ENCODE measurements at places on chromosomes 2 and 18.
A peak's percentile ranks its signal among the peaks of the same experiment; 100 is the strongest.

- no peak for DNase-seq
Observed at GRCh38 chr2:170264522-170264860, 86.5 kb downstream of the MYO3B start.

GRCh38 chr2:171266102-171266501 lies 105.4 kb upstream of the TLK1 start:
- no peak for DNase-seq

- no peak for DNase-seq
Observed at GRCh38 chr2:127599211-127599610, 46.7 kb upstream of the GPR17 start.

DNA sequence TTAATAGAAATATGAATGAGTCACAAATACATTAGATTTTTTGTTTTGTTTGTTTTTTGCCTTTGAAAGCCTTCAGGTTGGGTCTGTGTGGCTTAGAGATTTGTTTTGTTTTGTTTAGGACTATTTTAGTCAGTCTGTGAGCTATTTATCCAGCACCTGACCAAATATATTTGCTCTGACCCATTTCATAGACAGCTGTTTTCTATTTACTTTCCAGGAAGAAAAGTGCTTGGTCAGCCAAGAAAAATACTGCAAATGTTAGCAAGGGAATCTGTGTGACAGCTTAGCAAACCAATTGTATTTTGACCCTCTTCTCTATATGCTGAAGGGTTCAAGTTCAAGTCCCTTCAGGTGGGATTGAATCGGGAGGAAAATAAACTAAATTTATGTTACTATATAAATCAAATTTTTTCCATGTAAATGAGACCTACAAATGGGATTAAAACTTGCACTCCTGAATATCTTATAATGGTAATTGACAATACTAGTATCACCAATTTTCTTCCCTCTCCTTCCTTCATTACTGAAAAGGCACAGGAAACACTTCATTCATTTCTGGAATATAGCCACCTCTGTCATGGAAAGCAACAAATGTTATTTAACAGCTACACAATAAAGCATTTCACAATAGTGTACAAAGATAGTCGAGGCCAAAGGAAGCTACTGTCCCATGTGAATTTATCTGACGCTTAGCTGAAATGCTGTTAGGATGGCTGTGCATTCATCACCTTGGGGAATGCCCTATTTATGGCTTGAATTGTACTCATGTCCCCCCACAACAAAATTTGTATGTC lies 23.1 kb upstream of the KLF7 start:
- no peak for DNase-seq

- DNase-seq: no peak
Observed at GRCh38 chr2:173394091-173394974, 39.7 kb downstream of the CDCA7 start.

DNA sequence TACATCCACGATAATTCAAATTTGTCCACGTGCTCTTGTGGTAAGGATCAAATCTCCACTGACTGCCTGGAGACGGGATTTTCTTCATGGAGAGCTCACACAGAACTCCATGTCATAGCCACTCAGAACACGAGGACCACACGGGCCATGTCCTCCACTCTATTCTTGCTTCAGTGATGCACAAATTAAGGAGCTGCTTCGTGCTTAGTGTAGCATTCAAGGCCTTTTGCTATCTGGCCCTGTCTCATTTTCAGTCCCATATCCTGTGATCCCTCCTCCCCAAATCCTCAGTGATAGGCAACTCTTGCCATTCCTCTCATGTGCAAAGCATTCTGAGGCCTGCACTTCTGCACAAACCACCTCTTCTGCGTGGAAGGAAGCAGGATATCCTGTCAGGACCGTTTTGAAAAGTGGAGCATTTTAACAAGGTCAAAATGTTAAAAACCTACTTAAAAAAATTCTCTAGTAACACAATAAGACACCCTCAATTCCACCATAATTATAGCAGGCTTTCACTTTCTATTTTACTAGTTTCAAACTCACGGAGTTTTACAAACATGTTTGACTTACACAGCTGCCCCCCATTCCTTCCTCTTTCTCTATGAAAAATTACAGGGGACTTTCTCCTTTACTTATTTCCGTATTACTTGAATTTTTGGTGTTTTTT lies 35.2 kb downstream of the ST3GAL5 start:
- DNase-seq: peak; percentile 18

DNA sequence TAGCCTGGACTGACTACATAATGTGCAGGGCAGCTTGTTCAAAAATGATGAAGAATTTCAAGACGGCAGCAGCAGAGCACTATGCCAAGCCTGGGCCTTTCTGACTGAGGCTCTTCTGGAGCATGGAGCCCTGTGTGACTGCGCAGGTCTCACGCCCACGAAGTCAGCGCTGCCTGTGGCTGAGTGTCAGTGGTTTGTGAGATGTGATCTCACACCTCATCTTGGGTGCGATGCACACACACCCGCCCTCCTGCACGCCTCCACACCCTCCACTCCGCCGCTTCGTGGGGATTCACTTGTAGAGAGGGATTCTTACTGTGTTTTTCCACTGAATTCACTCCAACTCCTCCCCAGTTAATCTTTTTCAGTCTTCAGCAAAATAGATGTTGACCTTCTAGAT lies 103.9 kb downstream of the VIT start:
- DNase-seq: peak; percentile 64

DNA sequence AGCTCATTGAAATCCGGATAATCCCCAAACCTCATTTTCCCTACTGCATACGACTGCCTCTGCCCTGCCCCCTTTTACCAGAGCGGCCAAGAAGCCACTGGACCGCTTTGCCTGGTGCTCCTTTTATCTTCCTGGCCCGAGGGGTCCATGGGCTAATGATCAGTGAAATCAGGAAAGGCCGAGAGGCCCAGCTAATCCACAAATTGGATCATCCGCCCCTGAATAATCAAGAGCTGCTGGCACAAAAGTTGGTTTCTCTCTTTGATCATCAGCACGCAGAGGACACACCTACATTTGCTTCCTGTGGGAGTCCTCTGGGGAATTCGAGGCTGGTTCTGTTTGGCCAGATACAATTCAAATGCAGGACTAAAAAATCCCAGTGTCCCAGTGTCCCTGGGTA lies 144.5 kb downstream of the INSIG2 start:
- no peak for DNase-seq

DNA sequence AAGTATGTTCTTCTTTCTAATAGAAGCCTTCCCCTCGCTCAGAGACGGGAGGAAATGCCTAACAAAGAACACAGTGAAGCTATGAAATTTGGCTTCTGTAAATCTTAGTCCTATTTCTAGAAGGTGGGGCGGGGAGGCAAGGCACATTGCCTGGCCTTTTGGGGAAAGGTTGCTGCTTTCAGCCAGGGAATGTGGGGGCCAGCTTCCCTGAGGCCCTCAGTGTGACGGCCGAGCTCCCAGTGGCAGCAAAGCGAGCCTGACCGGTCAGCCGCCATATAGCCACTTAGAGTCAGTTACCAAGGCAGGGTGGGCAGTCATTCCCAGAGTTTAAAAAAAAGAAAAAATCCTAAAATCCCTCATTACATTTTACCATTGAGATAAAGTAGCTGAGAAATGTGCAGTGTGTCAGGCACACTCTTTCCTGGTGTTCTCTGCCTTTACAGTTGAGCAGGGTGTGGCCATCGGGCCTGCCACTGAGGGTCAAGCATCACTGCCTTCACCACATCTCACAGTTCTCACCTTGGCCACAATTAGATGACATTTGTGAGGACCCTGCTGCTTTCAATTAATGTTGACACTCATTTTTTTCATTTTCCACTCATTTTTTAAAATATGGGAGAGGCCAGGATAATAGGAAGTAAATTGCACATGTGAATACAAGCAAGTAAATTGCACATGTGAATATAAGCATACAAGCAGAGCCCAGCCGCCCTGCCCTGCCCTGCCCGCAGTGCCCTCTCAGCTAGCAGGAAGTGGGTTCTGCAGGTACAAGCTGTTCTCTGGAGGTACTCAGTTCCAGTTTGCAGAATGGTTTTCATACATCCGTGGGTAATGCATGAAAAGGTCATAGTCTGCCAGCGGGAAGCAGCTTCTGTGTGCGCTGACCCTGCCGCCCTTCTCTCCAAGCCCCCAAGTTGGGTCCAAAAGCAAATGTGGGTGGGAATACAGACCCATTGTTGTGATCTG lies 76.9 kb downstream of the WDSUB1 start:
- DNase-seq: peak; percentile 14

- no peak for DNase-seq
Observed at GRCh38 chr2:185291035-185291647, 447.5 kb upstream of the FSIP2 start.

- no peak for DNase-seq
Observed at GRCh38 chr2:23651187-23652080, 266.5 kb downstream of the KLHL29 start.

DNA sequence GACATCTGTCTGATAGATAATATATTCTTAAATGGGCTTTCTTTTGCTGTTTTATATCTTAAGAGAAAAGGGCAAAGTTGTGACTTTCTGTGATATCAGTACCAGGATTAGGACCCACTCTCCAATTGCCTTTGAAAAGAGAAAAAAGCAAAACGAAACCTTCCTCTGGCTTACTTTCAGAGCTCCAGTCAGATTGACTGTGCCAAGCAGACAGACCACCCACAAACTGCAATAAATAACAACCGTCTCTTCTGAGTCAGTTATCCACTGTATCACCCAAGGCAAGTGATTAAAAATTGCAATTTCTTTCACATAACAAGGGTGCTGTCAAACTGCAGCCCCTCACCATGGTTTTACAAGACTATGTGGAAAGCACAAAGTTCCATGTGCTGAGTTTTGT lies 230.5 kb upstream of the SETBP1 start:
- DNase-seq: no peak

DNA sequence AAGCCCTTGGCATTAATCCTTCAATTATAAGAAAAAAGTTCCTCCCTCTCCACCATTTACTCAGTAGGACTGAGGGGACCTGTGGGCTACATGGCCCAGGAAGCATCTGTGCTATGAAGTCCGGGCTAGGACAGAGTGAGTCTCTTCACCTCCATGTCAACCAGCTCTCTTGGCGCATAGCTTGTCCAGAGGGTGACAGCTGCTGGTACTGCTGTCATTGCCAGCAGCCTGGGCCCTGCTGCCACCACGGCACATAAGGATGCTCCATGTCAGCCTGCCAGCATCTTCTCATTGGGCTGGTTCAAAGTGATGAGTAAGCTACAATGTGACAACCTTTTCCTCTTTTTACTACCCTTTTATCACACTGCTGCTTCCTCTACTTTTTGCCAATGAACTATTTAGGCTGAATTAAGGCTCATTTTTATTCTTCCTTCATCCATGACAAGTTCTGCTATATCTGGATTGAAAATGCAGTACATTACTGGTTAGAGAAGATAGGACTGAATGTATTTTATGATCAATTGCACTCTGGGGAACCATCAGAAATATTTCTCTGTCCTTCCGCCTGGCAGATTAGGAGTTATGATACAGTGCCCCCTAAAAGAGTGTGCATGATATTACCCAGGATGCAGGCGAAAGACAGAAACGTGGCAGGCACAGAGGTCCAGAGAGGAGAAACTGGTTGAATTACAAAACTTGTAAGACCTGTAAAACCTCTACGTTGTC lies 258.9 kb upstream of the TNP1 start:
- DNase-seq: no peak

- no peak for DNase-seq
Observed at GRCh38 chr18:61076986-61077385, 256.2 kb upstream of the CDH20 start.

DNA sequence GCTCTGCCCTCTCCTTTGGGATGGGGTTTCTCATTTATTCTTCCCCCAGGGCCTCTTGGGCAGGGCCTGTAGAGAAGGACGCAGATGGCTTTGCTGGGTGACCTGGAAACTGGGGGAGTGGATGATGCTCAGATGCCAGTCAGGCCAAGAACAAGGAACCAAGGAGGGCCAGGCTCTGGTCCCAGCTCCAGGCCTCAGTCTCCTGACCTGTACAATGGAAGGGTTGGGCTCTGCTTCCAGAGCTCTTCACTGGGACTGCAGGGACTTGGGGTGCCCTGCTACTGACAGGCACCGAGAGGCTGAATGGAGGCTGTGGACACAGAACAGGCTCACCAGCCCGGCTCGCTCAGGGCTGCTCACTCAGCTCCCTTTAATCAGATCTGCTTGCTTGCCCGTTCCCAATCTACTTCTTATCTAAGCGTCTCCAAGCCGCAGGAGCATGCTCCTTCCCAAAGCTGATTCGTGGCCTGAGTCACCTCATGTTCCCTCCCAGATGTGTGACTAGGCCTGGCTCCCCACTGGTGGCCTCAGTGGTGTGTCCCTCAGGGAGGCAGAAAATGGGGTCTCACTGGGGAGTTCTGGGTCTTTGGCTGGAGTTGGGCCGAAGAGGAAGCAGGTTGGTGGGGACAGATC lies 82.6 kb upstream of the ODC1 start:
- no peak for DNase-seq

GRCh38 chr2:45131587-45131986 lies 122.3 kb upstream of the SIX2 start:
- no peak for DNase-seq

DNA sequence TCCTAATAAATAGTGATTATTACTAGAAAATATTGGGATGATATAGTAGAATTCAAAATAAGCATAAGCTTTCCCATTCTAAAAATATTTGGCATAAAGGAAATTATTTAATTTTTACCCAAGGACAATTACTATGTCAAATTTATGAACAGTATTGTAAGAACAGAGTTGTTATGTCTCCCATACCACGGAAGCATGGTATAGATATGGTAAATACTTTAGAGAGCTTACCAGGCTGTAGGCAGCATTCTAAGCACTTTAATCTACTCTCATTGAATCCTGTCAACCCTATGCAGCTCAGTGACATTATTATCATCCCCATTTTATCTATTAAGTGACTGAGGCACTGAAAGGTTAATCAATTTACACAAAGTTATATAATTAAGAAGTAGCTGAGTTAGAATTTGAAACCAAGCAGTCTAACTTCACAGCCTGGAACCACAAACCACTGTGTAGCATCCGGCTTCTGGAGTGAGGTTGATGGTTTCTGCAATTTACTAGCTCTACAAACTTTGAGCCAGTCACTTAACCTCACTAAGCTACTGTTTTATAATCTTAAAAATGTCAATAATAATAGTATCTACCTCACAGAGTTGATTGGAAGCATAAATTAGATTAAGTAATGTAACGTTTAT lies 323.7 kb downstream of the ARHGAP15 start:
- DNase-seq: peak; percentile 35

DNA sequence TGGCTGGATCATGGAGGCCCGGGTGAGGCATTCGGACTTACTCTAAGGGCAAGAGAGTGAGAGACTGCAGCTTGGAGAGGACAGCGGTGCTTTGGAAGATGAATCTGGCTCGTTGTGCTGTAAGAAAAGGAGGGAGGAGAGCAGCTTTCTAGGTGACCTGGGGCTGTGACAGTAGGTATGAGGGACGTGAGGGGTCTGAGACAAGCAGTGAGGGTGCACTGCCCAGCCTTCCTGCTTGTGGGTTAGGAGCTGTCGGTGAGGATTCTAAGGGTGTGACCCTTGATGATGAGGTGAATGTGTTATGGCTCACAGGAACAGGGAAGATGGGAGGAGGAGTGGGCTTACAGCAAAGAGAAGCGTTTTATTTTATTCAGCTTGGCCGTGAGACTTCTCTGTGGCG lies 27.1 kb upstream of the RHOB start:
- no peak for DNase-seq

- no peak for DNase-seq
Observed at GRCh38 chr2:74702001-74702715, 48.1 kb downstream of the SEMA4F start.

GRCh38 chr2:159185401-159186130 lies 100.9 kb downstream of the WDSUB1 start:
- no peak for DNase-seq

- DNase-seq: no peak
Observed at GRCh38 chr2:59932341-59932740, 621.1 kb downstream of the BCL11A start.

All from activated naive CD4-positive, alpha-beta T cell treated with Interleukin-2 at 50 U/mL for 16 hours (primary cell).